ENCODE measurements at places on chromosomes 1 and 21. TPM values are rescaled to one million over a fixed set of nuclear protein-coding genes. Genes with fewer than 3 reads are reported as not detected.

CDC20 gene
- total RNA-seq, result 27.5 TPM

GRCh38 chr1:205273551-205273982, 45.8 kb downstream of the TMCC2 start:
- peak; percentile 88 for DNase-seq

- peak; percentile 63 for DNase-seq
These were observed 63.4 kb downstream of the CD2 start for GRCh38 chr1:116817582-116818064.

GRCh38 chr1:72848997-72849396, 566.7 kb upstream of the NEGR1 start:
- DNase-seq, result no peak

GRCh38 chr1:42941640-42942330, 16.9 kb downstream of the SLC2A1 start:
- peak; percentile 58 for DNase-seq

All from lung microvascular endothelial cell (primary cell).